Psoas muscle (tissue), 8 donors: ENCODE measurements at places on chromosomes 5 and 9. TPM values are rescaled to one million over a fixed set of nuclear protein-coding genes. Genes with fewer than 3 reads are reported as not detected.

MARCOL gene
- not detected for polyA plus RNA-seq

ZNG1E gene
- 15.0 TPM for polyA plus RNA-seq

SLC6A3 gene
- under 0.01 TPM for polyA plus RNA-seq

ADAMTS13 gene
- polyA plus RNA-seq = 1.8 TPM
